ENCODE measurements at places on chromosomes 6 and 20. TPM values are rescaled to one million over a fixed set of nuclear protein-coding genes. Genes with fewer than 3 reads are reported as not detected.

The WASF1 gene
- total RNA-seq = 92.7 TPM

The BPIFA2 gene
- not detected for total RNA-seq

The SLC17A3 gene
- total RNA-seq = not detected

- DNase-seq = no peak
Observed at GRCh38 chr6:165109011-165109410, 200.4 kb downstream of the C6orf118 start.

DNA sequence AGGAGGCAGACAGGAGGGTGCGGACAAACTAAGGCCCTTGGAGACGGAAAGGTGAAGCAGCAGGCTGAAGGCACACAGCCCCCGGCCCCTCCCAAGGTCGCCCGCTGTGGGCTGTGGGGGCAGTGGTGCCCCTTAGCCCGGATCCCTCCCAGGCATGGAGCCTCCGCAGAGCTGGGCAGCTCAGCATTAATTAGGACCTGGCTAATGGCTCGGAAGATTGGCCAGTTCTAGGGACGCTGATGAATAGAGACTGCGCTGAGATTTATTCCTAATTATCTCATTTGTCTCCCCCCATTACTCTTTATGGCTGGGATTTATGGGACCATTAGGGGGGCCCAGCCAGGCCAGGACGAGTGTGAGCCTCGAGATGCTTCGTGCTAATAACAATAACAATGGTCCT, 20.4 kb downstream of the MDFI start:
- no peak for DNase-seq

GRCh38 chr6:33073431-33073871, at the start of gene HLA-DPA1:
TSS of gene HLA-DPA1 (minus strand) at chr6:33073649.
- DNase-seq = no peak

- no peak for DNase-seq
Observed at GRCh38 chr6:155050311-155050710, 55.2 kb downstream of the TIAM2 start.

DNA sequence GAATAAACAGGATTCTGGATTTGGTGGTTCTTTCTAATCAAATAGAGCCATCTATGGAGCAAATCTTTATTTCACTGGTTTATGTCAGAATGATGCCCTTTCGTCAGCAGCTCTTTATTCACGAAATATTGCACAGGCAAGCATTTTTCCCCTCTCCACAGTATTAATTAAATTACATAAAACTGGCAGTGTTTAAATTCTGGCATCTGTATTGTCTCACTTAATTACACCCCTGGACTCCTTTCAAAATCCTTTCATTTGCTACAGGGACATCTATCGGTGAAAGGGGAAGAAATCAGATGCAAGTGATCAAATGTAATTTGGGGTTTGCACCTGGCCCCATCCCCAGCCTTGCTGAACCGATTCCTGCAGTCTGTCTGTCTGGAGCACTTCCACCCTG, 801.9 kb downstream of the QKI start:
- DNase-seq = no peak

DNA sequence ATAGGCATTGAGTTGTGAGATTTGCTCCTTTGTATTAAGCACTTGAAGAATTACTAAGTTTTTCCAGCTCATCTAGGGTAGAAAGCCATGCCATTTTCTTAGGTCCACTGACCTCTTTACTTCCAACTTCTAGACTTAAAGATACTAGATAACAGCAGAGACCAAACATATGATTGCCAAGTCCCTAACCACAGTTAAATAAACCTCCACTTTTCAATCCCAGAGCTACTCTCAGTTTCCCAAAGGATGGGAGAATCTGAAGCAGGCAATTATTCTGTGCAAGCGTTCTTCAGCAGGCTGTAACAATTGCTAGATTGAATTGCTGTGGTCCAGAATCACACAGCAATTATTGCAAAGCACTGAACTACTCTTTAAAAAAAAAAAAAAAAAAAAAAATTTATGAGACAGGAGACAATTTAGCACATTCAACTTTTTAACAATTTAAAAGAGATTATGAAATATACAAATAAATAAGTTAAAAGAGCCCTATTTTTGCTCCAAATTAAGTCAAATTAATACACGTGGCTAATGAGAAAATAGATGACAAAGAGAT, 104.0 kb upstream of the PRSS16 start:
- DNase-seq = no peak

GRCh38 chr6:158279615-158280014, 32.6 kb upstream of the TULP4 start:
- no peak for DNase-seq

GRCh38 chr20:4956200-4956810, 45.0 kb downstream of the SLC23A2 start:
- no peak for DNase-seq

- no peak for DNase-seq
Observed at GRCh38 chr20:32231847-32232246, 24.2 kb downstream of the POFUT1 start.

- no peak for DNase-seq
Observed at GRCh38 chr6:147699637-147700036, 191.1 kb downstream of the SAMD5 start.

Data from glutamatergic neuron (in vitro differentiated cells).